ENCODE measurements at places on chromosomes 2 and 18. TPM values are rescaled to one million over a fixed set of nuclear protein-coding genes. Genes with fewer than 3 reads are reported as not detected.

GKN2 gene
- not detected for polyA plus RNA-seq

ATP6V1C2 gene
- polyA plus RNA-seq = 0.14 TPM

DSG1 gene
- polyA plus RNA-seq = not detected

GNAL gene
- 0.46 TPM for polyA plus RNA-seq

TTC32 gene
- 5.3 TPM for polyA plus RNA-seq

SCN7A gene
- polyA plus RNA-seq = 7.0 TPM

SGPP2 gene
- polyA plus RNA-seq = not detected

CFC1 gene
- polyA plus RNA-seq = not detected

CKAP2L gene
- 2.9 TPM for polyA plus RNA-seq

GPR155 gene
- polyA plus RNA-seq = 3.8 TPM

ITGB6 gene
- polyA plus RNA-seq = not detected

ADGRF3 gene
- polyA plus RNA-seq = 0.02 TPM

NCK2 gene
- polyA plus RNA-seq = 18.9 TPM

PAX3 gene
- not detected for polyA plus RNA-seq

RESP18 gene
- not detected for polyA plus RNA-seq

VIL1 gene
- polyA plus RNA-seq = not detected

MGAT4A gene
- not detected for polyA plus RNA-seq

TMEM247 gene
- polyA plus RNA-seq = not detected

GIGYF2 gene
- 28.8 TPM for polyA plus RNA-seq

ALPP gene
- not detected for polyA plus RNA-seq

SERPINB3 gene
- not detected for polyA plus RNA-seq

C1GALT1C1L gene
- polyA plus RNA-seq = 0.51 TPM

RTN4 gene
- polyA plus RNA-seq = 652 TPM

LDAH gene
- 25.5 TPM for polyA plus RNA-seq

MOCOS gene
- polyA plus RNA-seq = 5.1 TPM

CTNNA2 gene
- polyA plus RNA-seq = not detected

ITGA4 gene
- polyA plus RNA-seq = 10.6 TPM

ACVR1C gene
- 0.04 TPM for polyA plus RNA-seq

CAVIN2 gene
- polyA plus RNA-seq = 22.0 TPM

SPOPL gene
- 13.1 TPM for polyA plus RNA-seq

ANKRD30BL gene
- not detected for polyA plus RNA-seq

HRH4 gene
- 0.01 TPM for polyA plus RNA-seq

REEP1 gene
- polyA plus RNA-seq = 0.10 TPM
